ENCODE measurements at places on chromosomes 13 and 19.

DNA sequence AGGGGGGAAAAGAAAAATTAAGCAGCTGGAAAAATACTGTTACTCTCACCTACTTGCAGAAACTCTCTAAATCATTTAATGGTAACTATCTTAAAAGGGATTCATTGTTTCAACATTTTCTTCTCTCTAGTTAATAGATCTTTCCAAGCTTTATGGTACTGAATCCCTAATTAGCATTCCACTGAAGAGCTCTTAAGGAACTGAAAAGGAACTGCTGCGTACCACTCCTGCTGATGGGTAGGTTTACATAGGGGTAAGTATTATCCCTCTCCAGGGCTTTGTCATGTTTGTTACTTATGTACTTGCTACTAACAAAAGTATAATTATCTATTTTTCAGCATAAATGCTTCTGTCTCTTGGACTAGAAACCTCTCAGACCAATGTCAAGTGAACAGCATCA, 12.5 kb downstream of the TEX30 start:
- DNase-seq, result no peak

GRCh38 chr13:92407858-92408257, 818.7 kb upstream of the GPC6 start:
- no peak for DNase-seq

GRCh38 chr19:41638641-41639081, 11.8 kb upstream of the CEACAM4 start:
- no peak for DNase-seq

DNA sequence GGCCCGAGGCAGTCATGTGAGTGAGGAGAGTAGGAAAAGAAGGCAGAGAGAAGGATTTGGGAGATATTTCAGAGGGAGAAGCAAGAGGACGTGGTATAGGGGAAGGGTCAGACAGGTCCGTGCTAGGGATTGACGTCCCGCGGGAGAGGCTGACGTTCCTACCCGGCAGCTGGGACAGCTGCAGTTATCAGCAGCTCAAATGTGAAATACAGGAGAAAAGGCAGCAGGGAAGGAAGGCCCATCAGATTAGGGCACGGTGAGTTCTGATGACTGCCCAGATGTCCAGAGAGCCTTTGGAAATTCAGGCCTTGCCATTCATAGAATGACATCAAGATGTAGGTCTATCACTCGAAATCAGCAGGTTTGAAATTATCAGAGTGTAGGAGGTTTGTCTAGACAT, 88.4 kb downstream of the IRS2 start:
- no peak for DNase-seq

DNA sequence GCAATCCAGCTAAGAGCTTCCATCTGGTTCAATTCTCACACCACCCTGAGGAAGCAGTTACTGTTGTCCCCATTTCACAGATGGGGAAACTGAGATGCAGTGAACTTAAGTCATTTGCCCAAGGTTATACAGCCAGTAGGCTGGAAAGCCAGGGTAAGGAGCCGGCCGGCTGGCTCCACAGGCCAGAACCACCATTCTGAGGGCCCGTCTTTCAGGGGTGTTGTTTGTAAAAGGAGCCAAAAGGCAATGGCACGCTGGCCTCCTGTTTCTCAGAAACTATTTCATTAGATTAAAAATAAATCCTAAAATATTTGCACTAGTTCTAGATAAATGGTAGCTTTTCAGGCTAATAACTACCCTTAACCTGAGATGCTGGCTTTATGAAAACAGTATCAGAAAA, 114.9 kb downstream of the CRYL1 start:
- no peak for DNase-seq

DNA sequence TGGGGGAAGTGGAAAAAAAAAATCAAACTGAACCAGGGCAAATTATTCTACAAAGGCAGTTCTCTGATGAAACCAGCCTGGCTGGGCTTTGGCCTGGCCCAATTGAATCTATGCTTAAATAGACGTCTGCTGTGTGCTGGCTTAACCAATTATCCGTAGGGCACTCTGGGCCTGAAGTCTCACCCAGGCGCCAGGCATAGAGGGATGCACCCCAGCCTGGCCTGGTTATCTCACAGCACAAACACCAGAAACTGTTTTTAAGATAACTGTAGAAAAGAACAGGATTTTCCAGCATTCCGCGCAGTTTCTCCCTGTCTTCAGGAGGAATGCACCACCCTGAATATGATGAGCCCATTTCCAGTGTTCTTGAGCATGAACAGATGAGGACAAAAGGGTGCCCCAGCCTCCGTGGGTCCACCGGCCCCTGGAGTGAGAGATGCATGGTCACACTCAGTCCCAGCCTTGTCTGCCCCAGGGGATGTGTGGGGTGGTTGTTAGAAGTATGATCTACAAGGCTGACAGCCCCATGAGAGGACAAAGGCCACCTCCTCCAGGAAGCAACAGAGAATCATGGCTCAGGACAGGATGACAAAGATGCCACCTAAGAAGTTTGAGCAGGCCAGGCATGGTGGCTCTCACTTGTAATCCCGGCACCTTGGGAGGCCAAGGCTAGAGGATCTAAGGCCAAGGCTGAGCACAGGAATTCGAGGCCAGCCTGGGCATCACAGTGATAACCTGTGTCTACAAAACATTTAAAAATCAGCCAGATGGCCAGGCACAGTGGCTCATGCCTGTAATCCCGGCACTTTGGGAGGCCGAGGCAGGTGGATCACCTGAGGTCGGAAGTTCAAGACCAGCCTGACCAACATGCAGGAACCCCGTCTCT, 50.2 kb downstream of the PEPD start:
- DNase-seq, result no peak

DNA sequence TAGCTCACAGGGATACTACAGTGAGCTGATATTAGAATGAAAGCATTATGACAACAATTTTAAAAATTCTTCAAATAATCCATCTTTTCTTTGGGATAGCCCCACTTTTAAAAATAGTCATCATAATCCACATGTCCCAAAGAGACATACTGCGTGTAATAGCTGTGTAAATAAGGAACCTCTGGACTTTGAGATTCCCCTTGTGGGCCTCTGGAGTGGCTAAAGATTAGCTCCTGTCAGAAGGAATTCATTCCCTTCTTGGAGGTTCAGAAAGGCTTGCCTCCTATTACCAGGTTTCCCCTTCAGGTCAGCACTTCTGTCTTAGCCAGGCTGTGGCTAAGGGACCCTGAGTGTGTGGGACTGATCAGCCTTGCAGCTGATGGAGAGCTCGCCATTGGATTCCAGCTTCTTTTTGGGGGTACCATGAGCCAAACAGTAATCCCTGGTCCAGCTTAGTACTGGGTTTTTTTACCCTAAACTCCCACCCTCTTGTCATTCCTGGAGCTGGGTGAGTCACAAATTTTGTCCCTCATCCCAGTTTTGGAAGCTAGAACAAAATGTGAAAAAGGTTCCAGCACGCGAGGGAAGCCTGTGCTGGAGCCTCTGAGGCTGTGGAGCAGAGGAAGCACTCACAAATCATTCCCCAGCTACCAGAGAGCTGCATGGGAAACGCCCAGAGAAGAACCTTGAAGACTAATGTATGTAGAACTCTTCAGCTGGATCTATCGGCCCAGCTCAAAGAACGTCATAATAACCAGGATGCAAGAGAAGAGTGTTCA, 96.7 kb downstream of the RNASEH2B start:
- DNase-seq, result no peak

- no peak for DNase-seq
Measured at GRCh38 chr13:112434032-112434431, 57.9 kb downstream of the SPACA7 start.

DNA sequence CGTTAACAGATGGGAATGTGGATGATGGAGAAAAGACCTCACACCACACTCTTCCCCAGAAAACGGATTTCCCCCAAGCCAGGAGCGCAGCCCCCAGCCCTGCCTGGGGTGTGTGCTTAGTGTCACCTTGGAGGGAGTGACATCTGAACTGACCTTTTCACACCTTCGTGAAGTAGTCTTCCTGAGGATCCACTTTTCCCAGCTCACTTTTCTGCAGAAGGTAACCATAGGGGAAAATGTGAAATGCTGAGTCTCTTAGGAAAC, 26.2 kb downstream of the SIAH3 start:
- no peak for DNase-seq

DNA sequence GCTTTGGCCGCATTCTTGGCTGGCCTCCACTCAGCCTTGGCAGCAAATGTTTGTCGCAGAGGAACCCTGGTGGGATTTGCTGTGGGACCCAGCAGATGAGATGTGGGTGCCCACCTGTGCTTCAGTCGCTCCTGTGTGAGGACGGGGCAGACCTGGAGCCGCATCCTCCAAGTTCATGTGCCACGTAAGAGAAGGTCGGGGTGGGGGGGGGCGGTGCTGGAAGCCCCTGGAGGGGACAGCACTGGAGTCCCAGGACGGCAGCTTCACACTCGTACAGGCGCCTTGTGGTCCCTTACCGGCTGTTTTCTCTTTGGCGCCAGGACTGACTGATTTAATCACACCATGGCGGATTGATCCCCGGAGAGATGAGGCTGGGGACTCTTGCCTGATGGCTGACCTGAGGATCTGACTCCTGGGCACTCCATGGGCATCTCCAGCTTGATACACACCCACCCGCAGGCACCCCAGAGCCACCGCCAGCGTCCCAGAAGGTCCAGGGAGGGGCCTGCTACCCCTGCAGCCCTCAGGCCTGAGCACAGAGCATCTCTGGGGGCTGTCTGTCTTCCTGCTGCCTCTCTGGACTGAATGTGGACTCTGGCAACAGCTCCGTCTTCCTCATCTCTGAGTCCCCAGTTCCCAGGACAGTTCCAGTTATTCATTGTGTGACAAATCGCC, 10.0 kb upstream of the GRTP1 start:
- no peak for DNase-seq

- DNase-seq, result no peak
Measured at GRCh38 chr13:23003446-23003845, 177.3 kb upstream of the SGCG start.

DNA sequence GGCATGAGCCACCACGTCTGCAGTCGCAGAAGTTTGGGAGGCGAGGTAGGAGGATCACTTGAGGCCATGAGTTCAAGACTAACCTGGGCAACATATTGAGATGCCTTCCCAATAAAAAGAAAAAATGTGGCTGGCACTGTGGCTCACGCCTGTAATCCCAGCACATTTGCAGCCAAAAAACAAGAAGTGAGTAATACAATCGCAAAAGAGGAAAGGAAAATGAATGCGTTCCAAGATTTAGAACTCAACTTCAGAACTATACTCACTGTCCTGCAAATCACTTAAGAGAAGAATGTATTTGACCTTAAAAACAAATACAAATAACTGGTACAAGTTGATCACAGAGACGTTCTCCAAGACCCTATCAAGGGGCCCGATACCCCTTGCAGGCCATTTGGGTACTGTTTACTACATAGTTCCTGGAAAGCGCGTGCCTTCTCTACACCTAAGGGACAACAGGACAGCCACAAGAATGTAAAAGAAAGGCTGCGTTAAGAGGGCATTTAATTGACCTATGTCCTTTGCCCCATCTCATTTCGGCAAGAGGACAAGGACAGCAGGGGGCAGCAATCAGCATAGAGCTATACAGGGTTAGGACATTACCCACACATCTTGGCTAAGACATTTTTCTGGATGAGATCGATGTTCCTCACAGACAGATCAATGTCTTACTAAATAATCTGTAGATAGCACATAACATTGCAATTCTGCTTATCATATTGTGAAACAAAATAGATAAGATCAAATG, 41.3 kb downstream of the FLT3 start:
- DNase-seq, result no peak

GRCh38 chr13:40476175-40476958, 190.1 kb downstream of the FOXO1 start:
- DNase-seq, result no peak

GRCh38 chr13:111486331-111486730, 165.9 kb downstream of the TEX29 start:
- no peak for DNase-seq

DNA sequence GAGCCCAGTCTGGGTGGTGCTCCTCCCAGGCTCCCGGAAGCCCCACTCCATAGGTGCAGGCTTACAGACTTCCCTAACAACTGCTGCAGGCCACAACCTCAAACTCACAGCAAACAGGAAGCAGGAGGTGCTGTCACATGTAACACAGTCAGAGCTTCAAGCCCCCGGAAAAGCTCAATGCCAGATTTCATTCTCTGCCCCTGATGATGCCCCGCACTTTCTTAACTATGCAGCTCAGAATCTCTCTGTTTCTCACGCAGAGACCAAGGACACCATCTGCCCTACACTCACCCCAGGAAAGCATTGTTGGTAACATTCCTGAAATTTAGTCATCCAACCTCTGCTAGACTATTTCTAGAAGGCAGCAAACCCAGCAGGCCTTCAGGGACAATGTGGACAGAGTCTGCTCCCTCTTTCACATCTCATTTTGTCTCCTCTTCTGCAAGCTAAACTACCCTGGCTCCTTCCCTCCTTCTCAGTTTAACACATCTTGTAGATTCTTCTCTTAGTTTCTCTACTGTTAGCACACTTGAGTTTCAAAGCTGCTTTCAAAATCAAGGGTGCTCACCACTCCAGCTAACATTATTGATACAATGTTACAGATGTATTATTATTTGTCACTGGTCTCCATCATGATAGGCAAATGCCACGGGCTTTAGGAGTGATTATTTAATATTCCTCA, 162.5 kb downstream of the KCTD12 start:
- peak; percentile 25 for DNase-seq

GRCh38 chr19:54426291-54426931, 11.1 kb downstream of the TTYH1 start:
- no peak for DNase-seq

GRCh38 chr13:44305286-44305685, 68.3 kb upstream of the SERP2 start:
- DNase-seq, result no peak

GRCh38 chr19:44845612-44846454, at the start of gene NECTIN2:
TSS of gene NECTIN2 (plus strand) at chr19:44846297. CDS start at chr19:44846526, 229 bp downstream.
- DNase-seq, result peak; percentile 99

GRCh38 chr19:51695702-51696315, 2.7 kb downstream of the SPACA6 start:
- DNase-seq, result no peak

DNA sequence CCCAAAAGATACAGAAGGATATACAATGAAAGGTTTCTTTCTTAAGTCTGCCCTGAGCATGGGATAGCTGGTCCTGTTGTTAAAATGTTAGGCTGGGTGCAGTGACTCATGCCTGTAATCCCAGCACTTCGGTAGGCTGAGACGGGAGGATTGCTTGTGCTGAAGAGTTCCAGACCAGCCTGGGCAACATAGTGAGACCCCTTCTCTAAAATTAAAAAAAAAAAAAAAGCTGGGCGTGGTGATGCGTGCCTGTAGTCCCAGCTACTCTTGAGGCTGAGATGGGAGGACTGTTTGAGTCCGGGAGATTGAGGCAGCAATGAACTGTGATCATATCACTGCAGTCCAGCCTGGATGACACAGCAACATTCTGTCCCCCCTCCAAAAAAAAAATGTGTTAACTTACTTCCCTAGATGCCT, 52.5 kb upstream of the SHKBP1 start:
- no peak for DNase-seq

GRCh38 chr19:7303470-7303869, 9.3 kb upstream of the INSR start:
- DNase-seq, result no peak

DNA sequence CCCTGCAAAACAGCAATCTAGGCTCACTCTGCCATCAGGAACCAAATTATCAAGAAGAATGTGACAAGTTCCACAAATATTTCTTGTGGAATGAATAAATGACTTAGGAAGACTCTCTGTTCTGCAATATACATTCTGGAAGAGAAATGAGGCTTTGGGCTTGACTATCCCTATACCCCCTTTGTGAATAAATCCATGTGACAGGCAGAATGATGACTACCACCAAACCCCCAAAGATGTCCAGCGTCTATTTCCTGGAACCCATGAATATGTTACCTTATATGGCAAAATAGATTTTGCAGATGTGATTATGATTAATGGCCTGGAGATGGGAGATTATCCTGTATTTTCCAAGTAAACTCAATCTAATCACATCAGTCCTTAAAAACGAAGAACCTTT, 139.3 kb downstream of the ENOX1 start:
- DNase-seq, result no peak

Data from right hindlimb (tissue), 1 donor.